ENCODE measurements at places on chromosomes 11 and 22.

DNA sequence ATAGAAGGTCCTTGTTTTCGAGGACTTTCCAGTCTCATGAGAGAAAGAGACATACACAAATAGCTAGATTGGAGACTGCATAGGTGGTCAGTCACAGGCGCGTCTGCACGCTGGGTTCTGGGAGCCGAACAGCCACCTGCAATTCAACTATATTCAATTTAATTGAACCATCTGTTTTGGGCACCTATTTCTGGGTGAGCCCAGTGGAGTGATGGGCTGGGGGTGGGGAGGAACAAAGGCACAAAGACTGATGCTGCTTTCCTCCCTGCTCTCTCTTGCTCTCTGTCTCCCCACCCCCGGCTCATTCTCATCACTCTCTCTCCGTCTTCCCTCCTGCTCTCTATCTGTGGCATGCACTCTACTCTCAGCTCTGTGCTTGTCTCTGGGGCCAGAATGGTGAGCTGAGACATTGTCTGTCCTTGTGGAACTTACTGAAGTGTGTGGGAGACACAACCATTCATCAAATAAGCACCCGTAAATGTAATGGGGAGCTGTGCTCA lies 48.1 kb upstream of the B3GAT1 start:
- DNase-seq, result no peak

DNA sequence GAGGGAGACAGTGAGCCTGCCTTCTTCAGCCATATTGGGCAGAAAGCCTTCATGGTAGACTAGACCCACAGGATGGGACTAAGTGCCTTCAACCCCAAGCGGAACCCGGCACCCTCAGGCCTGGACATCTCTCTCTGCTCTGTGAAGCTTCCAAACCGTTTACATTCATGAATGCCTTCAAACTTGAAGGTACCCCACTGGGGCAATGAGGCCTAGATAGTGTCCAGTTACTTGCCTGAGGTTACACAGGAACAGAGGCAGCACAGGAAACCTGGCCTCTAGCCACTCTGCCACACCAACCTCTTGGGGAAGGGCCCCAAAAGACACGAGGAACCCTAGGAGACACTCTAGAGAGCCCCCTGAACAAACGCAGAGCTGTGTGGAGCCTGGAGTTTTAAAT lies 14.5 kb upstream of the CYP2R1 start:
- DNase-seq, result no peak

DNA sequence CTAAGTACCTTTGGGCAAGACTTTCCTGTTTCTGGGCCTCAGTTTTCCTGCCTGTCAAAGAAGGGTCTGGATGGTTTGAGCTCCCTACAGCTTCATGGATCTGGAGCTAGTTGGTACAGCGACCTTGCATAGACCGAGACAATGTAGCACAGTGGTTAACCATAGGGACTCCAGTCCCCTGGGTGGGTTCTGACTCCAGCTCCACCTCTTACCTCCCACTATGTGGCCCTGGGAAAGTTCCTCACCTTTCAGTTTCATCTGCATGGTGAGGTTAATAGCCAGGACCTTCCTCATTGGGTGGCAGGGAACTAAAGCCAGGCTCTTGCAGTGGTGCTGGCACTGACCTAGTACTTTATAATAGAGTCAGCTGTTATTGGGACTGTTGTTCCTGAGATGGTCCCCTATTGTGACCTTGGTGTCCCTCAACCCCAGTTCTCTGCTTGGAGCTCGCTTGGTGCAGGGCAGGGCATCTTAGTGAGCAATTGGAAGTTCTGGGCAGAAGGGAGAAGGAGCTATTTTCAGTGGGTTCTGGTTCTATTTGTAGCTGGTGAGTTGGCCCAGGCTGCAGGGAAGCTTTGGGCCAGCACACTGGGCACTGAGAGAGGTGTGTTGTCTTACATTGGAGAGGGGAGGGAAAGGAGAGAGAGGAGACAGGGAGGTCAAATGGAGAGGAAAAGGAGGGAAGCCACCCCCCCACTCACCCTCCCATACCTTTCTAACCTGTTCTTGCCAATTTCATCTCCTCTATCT lies 10.7 kb upstream of the MTMR3 start:
- no peak for DNase-seq

GRCh38 chr11:32045456-32045855 lies 45.4 kb upstream of the RCN1 start:
- no peak for DNase-seq

DNA sequence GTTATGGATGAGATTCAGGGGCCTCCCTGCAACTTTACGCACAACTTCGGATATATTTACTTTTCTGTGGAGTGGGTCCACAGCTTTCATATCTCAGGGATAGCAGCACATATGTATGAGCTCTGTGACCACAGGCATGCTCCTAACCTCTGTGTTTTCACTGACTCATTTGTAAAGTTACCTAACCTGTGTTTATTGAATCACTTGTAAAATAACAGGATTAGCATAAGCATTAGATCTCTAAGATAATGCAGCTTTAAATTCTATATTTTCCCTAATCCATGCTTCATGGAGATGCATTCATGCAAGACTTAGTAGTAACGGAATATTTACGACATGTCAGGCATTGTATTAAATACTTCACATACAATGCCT lies 47.9 kb upstream of the DDI1 start:
- no peak for DNase-seq

GRCh38 chr11:76788661-76789442 lies 5.7 kb downstream of the TSKU start:
- no peak for DNase-seq

GRCh38 chr11:99383648-99384245 lies 363.0 kb downstream of the CNTN5 start:
- DNase-seq, result no peak

GRCh38 chr11:83694191-83694910 lies 408.2 kb upstream of the CCDC90B start:
- no peak for DNase-seq

DNA sequence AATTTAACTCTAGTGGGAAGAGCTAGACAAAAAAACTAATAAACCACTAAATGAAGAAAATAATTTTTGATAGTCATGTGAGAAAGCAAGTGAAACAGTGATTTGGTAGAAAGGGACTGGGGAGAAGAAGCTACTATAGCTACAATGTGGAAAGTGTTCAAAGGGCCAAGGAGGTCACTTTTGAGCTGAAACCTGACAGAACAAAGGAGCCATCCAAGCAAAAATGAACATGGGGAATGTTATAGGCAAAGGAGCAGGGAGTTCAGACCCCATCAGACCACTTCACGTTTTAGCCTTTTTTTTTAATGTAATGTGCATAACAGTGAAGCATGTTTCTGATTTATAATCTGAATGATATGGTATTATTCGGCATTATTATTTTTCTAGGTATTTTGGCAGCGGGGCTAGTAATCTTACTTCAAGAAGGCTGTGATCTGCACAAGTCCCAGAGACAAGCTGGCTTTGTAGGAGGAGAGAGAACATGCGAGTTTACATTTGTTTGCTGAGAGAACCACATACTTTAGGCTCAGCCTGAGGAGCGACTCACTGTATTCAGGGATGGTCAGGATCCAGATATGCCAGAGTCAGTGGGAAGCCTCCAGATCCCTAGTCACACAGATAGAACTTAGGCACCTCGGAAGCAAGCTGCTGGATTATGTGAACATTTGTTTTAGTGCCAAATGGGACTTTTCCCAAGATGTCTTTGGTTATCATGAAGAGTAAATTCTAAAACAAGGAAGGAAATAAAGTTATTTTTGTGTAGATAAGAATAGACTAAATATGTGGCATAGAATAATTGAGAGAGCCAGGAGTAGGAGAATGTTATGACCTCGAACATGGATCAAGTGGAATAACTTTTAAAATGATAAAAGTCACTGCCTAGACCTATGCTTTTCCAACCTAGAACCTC lies 118.6 kb downstream of the TRIM44 start:
- DNase-seq, result no peak

DNA sequence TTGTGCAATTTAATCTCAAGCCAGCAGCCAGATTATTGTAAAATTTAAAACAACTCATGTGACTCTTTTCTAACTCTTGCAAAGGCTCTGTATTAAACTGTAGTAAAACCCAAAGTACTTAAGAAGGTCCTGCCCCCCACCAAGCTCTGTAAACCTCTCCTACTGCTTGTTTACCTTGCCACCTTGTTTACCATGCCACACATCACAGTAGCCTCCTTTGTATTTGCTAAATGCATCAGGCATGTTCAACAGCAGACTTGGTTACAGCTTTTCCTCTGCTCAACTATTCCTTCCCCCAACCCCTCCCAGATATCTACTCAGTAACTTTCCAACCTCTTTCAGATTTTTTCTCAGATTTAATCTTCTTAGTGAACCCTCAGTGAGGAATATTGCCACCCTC lies 861.6 kb downstream of the METTL15 start:
- DNase-seq, result no peak

GRCh38 chr11:117145393-117145761 lies 1.3 kb downstream of the PAFAH1B2 start:
- no peak for DNase-seq
